GM12864 (cell line): ENCODE measurements at places on chromosomes 6 and 20.
A peak's percentile ranks its signal among the peaks of the same experiment; 100 is the strongest.

- DNase-seq: no peak
These were observed 36.1 kb downstream of the NTSR1 start for GRCh38 chr20:62744741-62745191.

DNA sequence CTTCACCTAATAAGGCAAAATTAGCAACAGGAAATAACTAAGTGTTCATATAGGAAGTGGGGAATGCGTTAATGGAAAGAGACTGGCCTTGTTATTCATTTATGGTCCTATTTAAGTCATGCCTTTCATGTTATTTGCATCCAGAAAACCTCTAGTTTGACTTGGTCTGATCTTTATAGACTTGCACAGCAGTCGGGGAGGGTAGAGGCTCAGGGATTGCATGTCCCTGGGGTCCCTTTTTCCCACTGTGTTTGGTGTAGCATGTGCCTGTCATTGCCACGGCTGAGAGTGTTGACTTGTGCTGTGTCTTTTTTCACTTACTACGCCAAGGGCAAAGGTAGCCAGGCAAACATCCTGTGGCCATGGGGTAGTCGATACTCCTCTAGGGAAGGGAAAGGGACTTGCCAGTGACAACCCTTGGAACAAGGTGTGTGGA lies 105.4 kb upstream of the RIN2 start:
- DNase-seq: no peak

GRCh38 chr20:39082622-39083398 lies 120.7 kb downstream of the DHX35 start:
- DNase-seq: no peak

DNA sequence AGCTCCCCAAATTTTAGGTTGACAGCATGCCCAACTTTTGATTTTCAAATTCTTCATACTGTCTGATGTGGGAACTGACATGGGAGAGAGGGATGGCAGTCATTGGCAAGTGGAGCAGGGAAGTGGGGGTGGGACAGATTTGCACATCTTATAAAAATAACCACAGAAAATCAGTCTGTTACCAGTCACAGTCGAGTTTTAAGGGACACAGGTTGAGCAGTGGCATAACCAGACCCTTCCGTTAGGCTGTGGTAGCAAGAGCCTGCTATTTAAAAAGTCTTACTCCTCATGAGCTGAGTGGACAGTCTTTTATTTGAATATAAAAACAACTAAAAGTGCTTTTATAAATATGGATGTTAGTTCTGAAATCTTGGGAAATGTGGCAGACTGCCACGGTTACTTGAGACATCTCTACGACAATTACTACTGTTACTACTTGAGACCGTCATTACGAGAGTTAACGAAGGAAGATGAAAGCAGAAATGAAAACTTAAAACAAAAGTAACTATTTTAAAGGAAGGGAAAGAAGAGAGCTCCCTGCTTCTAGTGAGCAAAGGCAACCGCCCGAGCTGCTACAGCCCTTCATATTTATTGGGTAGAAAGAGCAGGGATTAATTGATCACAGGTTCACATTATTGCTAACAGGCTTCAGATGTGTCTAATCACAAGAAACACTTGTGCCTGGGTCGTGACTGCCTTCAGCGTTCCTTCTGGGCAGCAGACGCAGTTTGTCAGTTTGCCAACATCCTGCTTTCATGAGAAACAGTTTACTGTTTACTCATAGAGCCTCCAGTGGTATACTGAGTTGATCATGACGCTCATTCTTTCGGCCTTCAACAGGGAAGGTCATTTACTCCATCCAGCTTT lies 71.3 kb downstream of the EFHC1 start:
- DNase-seq: peak; percentile 59

GRCh38 chr20:59139998-59140397 lies 23.6 kb upstream of the ZNF831 start:
- DNase-seq: no peak

DNA sequence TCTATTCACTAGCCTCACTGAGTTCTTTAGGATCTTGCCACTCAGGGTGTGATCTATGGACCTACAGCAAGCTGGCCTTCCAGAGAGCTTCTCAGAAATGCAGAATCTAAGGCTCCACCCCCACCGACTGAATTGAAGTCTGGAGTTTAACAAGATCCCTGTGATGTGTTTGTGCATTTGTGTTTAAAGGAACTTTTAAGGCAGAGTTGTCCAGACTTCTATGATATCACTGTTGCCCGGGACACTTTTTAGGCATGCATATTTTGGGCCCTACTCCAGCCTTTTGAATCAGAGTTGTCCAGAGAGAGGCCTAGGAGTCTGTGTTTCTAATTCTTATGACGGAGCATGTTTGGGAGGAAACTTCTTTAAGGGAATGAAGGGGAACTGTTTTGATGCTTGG lies 232.3 kb downstream of the QKI start:
- DNase-seq: no peak

DNA sequence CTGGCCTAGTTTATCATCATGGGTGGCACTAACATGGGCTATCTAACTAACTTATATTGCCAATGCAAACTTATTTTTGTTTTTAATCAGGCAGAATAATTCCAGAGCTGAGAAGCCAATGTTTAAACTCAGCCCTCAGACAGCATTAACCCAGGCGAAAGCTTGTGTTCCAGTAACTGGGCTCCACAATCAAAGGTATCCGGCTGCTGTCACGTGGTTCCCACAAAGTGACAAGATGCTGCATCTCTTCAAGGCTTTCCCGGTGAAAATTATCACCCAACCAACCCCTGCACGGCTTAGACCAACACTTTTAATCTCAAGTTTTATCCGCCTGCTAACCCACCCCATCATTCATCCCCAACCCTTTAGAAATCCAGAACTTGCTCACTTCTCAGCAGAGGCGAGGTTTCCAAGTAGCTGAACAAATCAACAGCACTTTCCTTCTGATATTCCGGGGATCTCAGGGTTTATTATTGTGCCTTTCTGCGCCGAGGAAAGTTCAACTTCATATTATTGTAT lies 885 bp downstream of the MTCL3 start:
- no peak for DNase-seq

- no peak for DNase-seq
These were observed 164.9 kb downstream of the EYA2 start for GRCh38 chr20:47059536-47059935.

- DNase-seq: no peak
These were observed 333.7 kb downstream of the ZFAND3 start for GRCh38 chr6:38153076-38153797.

DNA sequence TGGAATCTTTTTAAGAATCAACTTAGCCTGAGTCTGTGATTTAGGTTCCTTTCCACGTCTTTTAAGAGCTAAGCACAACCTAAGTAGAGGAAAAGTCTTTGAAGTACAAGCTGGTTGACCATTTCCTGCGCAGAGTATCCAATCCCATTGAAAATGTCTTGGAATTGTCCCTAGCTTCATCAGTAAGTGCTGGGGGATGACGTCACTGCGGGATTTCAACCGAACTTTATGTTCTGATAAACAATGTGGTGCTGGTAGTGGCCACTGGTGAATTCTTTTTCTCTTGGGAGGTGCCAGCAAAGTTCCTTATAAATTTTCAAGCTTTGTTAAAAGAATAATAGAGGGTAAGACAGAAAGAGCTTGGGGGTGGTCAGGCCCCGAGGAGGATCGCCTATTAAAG lies 69.2 kb downstream of the PDE7B start:
- no peak for DNase-seq

GRCh38 chr6:93721386-93722048 lies 302.2 kb upstream of the EPHA7 start:
- DNase-seq: no peak

DNA sequence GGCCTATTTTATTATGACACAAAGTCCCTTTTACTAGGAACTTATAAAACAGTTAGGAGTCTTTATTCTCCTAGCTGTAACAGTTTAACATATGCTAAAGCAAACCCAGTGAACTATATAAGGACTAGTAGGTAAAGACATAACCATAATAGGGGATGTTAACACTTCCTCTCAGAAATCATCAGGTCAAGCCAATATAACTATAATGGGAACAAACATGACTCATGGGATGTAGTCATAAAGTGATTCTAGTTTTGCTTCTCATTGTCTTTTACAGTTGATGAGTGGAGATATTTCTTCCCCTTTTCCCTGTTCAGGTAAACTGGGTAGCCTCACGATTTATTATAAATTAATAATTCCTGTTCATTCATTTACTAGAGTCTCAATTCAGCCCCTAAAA lies 9.7 kb downstream of the PTCHD4 start:
- no peak for DNase-seq

- DNase-seq: no peak
These were observed 44.4 kb downstream of the HFE start for GRCh38 chr6:26131618-26132017.

DNA sequence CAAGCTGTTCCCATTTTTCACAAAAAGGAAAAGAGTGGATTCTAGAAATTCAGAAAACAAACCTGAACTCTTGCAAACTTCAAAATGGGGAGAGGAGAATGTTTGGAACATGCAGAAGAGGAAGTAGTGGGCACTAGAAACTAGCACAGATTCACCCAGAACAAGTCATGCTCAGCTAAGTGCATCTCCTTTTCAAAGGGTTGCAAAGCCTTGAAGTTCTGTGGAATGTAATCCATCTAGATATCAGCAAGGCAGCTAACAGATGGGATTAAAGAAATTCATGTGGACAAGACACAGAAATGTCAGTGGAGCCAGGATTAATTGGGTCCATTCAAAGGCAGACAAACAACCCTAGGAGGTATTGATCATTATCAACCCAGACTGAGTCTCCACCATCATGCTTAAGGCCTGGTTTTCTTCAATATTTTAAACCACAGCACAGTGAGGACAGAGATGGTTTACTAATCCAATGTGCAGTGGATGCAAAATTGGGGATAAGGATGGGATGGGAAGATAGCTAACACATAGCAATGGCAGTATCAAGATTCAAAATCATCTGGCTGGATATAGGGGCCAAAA lies 31.3 kb downstream of the KCNK5 start:
- DNase-seq: no peak

DNA sequence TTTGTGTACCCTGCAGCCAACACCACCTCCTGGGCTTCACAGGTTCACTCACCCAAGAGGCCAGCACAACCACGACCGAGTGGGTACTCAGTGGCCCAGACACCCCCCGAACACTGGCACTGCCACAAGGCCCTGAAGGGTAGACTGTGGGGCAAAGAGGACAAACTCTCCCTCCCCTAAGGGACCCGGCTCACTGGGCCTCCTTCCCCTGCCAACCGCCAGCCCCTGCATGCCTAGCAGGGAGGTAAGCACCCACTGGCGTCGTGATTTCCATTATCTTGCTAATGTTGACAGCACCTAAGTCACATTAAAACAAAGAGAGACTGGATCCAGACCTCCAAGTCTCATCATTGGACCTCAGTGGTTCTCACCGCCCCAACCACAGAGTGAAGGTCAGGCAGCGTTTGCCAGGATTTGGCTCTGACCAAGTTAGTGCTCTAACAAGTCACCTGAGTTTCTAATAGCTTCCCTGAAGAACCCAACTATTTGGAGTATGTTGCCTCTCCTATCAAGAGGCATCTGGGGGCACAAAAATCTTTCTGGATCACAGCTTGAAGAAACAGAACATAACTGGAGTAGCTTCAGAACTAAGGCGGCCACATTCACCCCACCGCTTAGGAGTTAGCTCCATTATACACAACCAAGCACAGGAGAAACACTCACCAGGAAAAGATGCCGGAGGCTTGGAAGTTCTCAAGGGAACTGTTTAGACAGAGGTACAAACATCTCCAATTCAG lies 14.0 kb upstream of the APMAP start:
- DNase-seq: no peak

GRCh38 chr20:35317416-35318210 lies 25.4 kb upstream of the FAM83C start:
- DNase-seq: no peak

DNA sequence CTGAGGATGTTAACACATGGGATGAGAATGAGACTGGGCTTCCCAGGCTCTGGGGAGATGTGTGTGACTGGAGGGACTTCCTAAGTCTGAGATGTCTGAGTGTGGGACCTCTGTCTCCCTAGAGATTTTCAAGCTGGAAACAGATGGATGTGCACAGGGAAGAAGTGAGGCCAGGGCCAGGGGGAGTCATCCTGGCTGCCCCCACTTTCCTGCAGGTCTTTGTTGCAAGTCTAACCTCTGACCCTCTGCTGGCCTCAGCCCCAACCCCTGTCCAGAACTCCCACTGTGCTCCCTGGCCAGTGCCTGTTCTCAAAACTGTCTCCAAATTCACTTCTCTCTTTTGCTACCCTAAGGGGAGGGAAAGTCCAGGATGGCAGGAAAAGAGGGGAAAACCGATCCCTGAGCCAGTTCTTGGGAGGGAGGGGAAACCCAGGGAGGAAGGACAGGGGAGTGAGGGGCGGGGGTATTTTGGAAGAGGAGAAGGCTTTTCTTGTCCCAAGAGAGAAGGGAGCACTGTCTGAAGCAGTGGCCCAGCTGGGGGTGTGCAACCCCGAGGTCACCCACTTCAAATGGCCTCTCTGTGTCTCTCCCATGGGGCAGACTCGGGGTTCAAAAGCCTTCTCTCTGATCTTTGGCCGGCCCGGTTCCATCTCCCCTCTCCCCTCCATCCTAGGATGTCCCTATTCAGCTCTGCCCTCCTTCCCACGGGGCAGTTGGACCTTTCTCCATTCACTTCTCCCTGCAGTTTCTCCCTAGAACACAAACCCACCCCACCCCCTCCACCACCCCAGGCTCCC lies 3.1 kb downstream of the PPP1R18 start:
- DNase-seq: no peak

DNA sequence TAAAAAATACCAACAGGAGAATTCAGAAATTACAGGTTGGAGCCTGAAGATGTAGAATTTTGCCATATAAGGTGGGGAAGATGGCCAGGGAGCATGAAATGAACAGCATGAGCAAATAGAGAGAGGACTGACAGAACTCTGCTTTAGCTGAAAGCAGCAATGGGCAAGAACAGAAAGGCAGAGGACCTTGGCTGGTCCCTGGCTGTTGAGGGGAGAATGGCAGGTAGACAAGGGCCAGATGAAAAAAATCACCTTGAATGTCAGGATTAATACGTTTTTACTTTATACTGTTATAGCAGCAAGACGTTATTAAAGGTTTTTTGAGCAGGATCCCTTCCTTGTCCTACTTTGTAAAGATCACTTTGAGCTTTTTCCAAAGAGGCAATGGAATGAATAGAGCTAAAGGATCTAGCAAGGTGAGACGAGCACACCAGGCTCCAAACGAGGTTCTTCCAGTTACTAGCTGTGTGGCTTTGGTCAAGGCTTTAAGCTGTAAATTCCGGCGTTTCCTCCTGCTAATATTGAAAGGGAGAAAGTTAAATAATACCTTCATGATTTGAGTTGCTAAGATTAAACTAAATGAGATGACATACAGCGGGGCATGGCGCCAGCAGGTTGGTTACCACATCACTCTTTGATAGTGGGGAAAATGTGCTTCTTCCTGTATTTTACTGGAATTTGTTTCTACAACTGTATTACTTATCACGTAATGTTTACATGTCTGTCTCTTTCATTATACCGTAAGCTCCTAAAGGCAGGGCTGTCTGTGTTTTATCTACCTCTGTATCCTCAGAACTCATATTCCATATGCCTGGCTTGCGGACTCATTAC lies 776 bp downstream of the PPIL1 start:
- DNase-seq: no peak

- DNase-seq: no peak
These were observed 28.6 kb upstream of the TGM2 start for GRCh38 chr20:38193586-38194105.

- DNase-seq: no peak
These were observed 18.5 kb upstream of the TUBB2A start for GRCh38 chr6:3175715-3176402.
